ENCODE measurements at places on chromosomes 7 and 10.

DNA sequence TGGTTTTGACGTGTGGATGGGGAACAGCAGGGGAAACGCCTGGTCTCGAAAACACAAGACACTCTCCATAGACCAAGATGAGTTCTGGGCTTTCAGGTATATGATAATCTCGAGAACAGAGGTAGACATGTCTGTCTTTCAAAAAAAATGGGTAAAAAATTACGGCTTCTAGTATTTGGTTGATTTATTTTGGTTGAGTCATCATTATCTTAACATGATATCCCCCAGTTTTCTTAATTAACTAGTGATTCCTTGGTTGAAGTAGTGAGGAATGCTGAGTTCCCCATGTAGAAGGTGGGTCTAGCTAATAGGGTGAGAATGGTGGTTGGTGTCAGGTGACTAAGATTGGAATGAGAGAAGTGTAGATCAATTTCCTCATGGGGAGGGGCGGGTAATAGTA is 10.7 kb downstream of the LIPM start:
- no peak for DNase-seq

- DNase-seq = no peak
These were observed 22.4 kb upstream of the PPA1 start for GRCh38 chr10:70255329-70256299.

- DNase-seq = no peak
These were observed 104.7 kb downstream of the GPR85 start for GRCh38 chr7:112981966-112982365.

GRCh38 chr10:100902622-100903021 is 10.1 kb upstream of the SLF2 start:
- no peak for DNase-seq

GRCh38 chr7:140506788-140507464 is 27.6 kb upstream of the MKRN1 start:
- no peak for DNase-seq
